ENCODE measurements at places on chromosomes 3 and 15.

DNA sequence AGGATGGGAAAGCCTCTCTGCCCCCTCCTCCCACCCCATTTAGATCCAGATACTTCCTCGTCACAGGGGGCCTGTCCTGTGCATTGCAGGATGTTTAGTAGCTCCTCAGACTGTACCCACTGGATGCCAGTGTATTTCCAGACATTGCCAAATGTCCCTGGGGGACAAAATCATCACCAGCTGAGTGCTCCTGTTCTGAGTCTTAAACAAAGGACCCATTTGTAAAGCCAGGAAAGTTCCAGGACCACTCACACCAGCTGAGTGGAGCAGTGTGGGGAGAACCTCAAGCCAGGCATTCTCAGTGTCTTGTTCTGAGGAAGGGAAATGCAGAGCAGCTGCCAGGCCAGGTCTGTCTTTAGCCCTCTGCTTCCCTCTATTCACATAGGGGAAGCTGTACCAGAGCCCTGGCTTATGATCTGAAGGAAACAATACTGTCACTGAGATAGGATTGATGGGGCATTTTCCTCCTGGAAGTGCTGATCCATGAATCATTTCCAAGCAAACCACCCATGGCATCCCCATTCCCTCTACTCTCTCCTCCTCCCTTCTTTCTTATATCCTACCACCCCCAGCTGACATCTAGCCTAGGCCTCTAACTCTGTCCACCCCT, 67.4 kb upstream of the MEX3B start:
- DNase-seq = no peak

GRCh38 chr15:69797051-69797595, 300.6 kb downstream of the TLE3 start:
- no peak for DNase-seq

DNA sequence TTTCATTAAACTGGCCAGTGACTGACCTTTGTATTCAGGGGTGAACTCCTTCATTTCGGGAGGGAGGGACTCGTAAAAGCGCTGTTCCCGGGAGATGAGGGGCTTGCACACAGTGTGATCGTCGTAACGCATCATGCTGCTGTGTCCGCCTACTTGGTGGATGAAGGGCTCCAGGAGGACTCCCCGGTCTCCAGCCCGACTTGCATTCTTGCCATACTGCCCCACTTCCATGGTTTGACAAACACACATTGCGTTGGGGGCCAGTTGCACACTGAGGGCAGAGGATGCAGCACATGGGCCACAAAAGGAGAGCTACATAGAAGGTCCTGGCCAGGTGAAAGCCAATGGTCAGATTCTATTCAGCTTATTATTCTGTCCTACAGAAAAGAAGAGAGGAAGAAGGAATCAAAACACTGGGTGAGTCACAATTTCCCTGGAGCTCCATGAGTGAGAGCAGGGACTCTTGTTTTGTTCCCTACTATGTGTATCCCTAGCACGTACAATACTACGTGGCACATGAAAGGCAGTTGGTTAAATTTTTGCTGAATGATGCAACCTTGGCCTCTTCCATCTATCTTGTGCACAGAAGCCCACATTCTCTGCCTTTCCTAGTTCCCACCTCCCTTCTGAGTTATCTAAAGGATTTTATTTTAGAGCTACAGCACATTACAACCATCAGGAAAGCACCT, 24.2 kb upstream of the GMPPB start:
- DNase-seq = no peak

- no peak for DNase-seq
These were observed 247.5 kb upstream of the TGFBR2 start for GRCh38 chr3:30358871-30359270.

GRCh38 chr3:188571531-188572095, 417.7 kb downstream of the LPP start:
- DNase-seq = no peak
